Stimulated activated CD8-positive, alpha-beta memory T cell treated with anti-CD3 and anti-CD28 coated beads, Interleukin-4, amount 100 ng/mL, for 1 hour (primary cell): ENCODE measurements at places on chromosomes 16 and 17.

DNA sequence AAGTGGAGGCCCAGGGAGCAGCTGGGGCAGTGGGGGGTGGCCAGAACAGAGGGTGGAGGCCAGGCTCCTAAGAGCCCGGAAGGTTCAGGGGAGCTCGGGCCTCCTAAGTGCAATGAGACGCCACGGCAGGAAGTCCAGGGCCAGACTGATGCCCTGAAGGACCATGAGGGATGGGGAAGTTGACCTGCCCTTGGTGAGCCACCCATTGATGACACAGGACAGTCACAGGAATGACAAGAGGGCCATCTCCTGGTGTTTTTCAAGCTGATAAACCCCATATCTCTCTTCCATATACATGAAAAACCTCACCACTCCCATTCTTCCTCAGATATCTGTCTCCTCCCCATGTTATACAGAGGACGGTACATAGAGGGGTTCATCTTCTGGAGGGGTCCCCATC lies 5.8 kb upstream of the MRPL58 start:
- no peak for DNase-seq

GRCh38 chr17:17254036-17254435 lies 17.1 kb upstream of the FLCN start:
- no peak for DNase-seq

GRCh38 chr17:82345151-82345976 lies 11.8 kb upstream of the SECTM1 start:
- DNase-seq = no peak

DNA sequence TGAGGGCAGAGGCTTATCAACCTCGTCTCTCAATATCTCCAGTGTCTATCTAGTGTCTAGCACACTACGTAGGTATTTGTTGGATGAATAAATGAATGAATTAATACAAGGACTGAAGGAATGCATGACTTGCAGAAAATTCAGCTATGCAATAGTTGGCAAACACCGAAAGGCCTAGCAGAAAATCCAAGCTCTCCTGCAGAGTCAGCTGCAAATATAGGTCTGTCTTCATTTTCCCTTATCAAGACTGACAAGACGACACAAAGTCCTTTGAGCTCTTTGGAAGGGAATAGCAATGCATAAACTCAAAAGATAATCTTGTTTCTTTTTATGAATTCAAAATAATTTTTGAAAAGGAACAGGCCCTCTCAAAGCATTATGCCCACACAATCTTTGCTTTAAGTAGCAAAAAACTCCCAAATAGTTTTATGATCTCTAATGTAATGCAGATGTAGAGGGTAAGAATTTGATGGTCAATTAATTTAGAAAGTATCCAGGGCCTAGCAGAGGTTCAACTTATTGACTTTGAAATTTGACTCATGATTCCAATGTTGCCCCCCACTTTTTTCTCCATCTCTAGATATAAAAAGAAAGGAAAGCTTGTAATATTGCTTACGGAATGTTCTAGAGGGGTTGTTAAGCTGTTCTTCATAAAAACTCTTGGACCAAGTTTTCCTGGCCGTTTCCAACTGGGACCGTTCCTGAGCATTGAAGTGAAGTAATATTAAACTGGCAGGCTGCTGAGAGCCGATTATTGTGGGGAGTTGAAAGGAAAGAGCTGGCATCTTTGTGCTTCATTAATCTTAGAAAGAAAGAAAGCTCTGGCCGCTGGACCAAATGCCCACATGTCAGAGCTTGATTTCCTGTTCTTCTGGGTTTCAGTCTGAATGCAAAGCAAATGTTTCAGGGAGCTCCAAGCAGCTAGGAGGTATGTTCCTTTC lies 227.3 kb downstream of the HS3ST3A1 start:
- DNase-seq = no peak

DNA sequence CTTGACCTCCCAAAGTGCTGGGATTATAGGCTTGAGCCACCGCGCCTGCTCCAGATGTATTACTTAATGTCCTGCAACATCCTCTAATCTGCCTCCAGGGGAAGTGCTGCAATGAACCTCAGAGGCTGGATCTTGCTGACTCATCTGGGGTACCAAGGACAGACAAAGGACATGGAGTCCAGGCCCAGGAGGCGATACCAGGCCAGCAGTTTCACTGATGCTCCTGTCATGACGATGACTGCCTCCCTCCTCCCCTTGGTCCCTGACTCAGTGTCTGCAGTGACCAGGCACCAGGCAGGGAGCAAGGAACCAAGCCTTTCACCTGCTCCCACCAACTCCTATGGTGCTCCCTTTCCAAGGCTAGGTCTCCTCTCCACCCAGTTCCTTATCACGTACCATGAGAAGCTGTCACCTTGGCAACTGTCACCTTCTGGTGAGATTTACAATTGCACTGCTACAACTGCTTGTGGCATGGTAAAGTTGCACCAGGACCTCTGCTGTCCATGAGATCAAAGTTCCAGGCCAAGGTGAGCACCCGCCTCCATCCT lies 21.6 kb upstream of the PHOSPHO1 start:
- no peak for DNase-seq

- DNase-seq = no peak
Measured at GRCh38 chr17:15332338-15332737, 9.1 kb downstream of the TEKT3 start.

GRCh38 chr16:495127-495748 lies 32.3 kb upstream of the CAPN15 start:
- no peak for DNase-seq

- DNase-seq = no peak
Measured at GRCh38 chr17:72901083-72901482, 191.4 kb downstream of the SLC39A11 start.

DNA sequence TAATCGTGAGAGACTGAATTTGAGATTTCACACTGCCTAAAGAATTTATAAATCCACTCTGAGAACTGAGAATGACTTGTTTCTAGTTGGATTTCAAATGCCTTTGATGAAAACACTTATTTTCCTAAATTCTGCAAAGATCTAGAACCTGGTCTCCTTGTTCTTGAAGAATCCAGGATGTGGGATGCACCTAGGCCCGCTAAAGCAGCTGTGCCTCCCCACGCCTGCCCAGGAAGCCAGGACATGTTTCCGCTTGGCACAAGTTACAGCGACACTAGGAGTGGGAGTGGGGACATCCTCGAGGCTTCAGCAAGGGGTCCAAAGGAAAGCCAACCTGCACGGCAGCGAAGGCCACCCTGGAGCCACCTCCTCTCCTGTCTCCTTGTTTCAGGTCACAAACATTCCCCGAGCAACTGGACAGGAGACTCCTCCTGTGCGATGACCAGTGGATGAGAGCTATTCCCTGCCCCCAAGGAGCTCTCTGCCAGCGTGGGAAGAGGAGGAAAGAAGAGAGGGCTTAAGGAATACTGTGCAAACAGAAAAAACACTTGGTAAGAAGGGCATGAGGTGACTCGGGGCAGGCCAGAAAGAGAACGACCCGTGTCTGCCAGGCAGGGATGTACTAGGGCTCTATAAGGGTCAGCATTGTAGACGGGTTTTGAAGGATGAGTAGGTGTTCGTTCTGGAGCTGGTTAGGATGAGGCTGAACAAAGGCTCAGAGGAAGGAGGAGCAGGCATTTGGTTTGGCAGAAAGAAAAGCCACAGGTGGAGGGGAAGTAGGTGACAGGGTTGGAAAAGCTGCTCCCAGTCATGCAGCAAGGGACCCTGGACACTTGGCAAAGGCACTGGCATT lies 11.1 kb downstream of the VAC14 start:
- no peak for DNase-seq

DNA sequence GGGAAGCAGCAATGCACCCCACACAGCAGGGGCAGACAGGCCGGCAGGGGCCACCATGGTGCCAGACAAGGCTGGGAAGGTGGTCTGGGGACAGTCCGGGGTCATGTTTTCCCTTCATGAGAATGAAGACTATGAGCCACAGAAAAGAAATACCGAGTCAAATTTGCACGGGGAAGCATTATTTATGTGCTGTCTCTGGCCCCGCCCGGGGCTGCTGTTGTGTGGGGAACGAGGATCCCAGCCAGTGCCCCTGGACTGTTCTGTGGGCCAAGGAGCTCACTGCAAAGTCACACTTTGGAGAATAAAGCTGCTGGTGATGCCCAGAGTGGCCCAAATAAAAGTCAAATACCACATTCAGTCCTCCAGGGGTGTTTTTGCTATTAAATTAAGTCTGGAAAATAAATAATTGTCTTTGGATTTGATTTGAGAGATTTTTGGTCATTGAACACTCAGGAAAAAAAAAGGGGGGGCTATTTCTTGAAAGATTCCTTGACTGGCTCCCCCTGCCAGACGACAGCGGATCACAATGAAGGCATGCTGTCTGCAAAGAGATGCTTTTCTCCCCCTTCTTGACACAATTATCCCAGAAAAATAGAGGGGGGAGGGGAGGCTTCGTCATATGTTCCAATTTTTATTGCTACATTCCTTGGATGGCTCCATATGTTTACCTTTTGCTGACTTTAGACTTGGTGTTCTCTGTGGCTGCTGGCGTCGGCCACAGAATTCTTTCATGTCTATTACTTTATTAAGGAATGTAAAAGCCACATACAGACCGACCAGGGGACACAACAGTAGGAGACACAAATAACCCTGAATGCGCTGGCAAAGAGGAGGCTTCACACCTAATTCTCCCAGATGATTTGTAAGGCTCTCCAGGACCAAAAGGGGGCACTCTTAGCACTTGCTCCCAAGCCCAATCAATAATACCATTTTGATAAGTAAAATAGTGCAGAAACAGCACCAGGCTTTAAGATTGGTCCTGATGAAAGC lies 27.1 kb upstream of the ANKFN1 start:
- no peak for DNase-seq

DNA sequence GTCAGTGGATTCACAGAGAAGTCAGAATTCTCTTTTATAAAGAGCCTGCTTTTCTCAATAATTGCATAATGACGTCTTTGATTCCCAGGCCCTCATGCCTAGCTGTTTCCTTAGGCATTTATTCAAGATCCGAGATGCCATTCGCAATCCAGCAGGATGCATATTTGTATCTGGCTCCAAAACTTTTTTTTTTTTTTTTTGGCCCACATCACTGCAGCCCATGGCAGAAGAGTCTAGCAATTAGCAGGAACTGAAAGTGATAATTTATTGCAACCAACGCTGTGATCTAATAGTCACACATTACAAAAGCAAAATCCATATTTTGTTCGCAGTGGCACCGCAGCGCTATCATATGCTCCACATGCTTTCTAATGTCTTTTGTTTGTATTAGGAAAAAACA lies 503.4 kb downstream of the MAF start:
- no peak for DNase-seq

DNA sequence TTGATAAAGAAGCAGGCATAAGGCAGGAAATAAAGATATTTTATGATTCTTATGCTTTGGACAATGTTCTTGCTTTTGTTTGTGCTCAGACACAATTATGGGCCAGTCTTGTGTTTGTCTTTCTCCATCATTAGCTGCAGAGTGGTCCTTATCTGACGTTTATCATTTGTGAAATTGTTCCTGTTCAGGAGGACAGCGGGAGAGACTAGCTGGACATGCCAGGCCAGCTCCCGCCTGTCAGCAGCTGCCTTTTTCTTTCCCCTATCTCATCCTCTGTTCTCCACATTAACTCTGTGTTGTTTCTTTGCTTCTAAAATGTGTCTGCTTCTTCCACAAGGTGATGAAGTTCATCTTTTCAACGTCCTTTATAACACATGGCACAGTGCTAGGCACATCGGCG lies 333.5 kb downstream of the NPIPA8 start:
- DNase-seq = no peak

- no peak for DNase-seq
Measured at GRCh38 chr17:42453439-42453838, 5.2 kb upstream of the ATP6V0A1 start.

- no peak for DNase-seq
Measured at GRCh38 chr17:3879186-3879585, 13.7 kb downstream of the CAMKK1 start.

- DNase-seq = no peak
Measured at GRCh38 chr16:11315510-11315909, 29.7 kb upstream of the RMI2 start.

GRCh38 chr16:83794860-83795554 lies 12.8 kb upstream of the HSBP1 start:
- DNase-seq = no peak

DNA sequence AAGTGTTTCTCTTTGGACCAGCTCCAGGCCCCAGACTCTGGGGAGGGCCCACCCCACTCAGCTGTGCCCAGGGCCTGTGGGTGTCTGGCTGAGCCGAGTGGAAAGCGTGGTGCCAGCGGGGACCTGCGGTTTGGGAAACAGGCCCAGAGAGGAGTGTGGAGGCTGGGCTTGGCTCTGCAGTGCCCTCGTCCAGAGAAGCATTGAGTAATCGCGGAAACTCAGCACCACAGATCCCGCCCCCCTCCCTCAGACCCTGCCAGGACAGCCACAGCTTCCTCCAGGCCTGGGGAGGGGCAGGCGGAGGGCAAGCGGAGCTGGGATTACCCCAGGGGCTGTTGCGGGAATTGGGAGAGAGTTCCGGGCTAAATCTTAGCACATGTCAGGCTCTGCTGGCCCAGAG lies 14.6 kb upstream of the PITPNA start:
- DNase-seq = no peak

- DNase-seq = no peak
Measured at GRCh38 chr17:2749058-2749783, at the start of gene CCDC92B. Gene CCDC92B, minus strand, starts transcription at chr17:2749652. Its CDS starts 14,507 bp downstream, at chr17:2735145.
